Activated T-cell treated with anti-CD3 and anti-CD28 coated beads, Interleukin-2, amount 50 U/mL, for 24 hours (primary cell): ENCODE measurements at places on chromosomes 4 and X.
A peak's percentile ranks its signal among the peaks of the same experiment; 100 is the strongest.

DNA sequence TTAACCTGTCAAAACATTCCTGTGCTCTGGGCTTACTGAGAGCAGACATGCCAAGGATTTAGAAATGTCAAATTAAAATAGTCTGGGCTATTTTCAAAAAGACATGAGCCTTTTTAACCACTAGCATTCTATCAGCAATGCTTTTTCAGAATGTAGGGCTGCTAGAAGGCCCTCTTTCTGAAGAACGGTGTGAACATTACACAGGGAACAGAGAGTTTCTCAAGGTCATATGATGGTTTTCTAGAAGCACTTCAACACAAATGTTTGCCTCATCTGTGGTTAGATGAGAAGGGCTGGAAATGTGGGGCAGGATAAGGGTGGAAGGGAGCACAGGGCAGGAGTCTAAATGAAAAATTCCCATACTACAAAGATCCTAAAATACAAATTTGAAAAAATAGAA, 39.3 kb downstream of the GRIA3 start:
- no peak for DNase-seq

GRCh38 chr4:29277381-29277780, 1442.8 kb upstream of the PCDH7 start:
- DNase-seq, result no peak

- DNase-seq, result no peak
Observed at GRCh38 chrX:8126092-8126491, 45.0 kb downstream of the VCX2 start.

- DNase-seq, result no peak
Observed at GRCh38 chrX:65601126-65601525, 66.3 kb upstream of the MSN start.

DNA sequence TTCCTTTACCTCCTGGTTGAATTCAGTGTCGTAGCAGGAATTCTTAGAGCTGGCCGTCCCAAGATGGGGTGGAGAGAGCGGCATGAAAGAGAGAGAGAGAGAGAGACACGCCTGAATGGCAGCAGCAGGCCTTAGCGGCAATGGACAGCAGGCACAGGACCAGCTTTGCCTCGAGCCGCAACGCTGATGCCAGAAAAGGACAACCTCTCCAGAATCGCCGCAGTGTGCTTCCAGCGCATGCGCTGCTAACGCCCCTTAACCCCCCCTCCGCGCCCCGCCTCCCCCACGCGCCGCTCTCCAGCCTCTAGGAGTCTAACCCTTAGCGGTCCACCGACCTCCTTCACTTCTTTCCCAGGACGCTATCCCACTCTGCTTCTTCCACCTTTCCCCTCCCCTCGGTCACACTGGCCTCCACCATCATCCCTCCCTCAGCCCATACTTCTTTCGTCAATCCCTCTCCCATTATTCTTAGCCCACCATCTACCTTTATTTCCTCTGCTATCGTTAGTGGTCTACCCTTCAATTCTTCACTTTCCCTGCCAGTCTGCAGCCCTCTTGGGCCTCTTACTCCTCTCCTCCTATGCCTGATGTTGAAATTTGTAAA, 10.5 kb upstream of the ZCCHC13 start:
- DNase-seq, result peak; percentile 71

GRCh38 chr4:52716364-52717151, 34.7 kb downstream of the ERVMER34-1 start:
- no peak for DNase-seq
